ENCODE measurements at places on chromosomes 5 and 9.

DNA sequence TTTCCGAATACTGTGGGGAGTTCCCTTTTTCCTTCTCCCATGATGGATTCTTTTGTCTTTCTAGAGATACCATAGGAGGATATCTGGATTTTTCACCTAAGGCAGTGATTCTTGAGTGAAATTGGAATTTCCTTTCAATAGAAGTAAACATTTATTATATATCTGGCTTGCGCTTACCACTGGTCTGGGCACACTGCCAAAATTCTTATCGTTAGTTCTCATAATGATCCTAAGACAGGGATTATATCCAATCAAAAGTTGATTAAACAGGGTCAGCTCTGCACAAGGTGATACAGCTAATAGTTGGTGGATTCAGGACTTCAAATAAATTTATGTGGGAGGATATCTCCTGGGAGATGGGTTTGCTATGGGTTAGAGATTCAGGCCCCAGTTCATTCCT is 9.6 kb downstream of the TLE4 start:
- peak; percentile 17 for DNase-seq

GRCh38 chr5:158886086-158886485 is 213.6 kb downstream of the EBF1 start:
- DNase-seq, result no peak

DNA sequence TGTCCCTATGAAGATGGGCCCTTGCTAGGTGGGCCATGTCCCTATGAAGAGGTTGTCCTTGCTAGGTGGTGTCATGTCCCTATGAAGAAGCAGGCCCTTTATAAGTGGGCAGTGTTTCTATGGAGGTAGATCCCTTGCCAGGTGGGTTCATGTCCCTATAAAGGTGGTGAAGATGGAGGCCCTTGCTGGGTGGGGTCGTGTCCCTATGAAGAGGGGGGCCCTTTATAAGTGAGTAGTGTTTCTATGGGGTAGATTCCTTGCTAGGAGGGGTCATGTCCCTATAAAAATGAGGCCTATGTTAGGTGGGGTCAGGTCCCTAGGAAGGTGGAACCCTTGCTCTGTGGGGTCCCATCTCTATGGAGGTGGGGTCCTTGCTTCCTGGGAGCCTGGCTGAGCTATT is 283.4 kb upstream of the IRX2 start:
- no peak for DNase-seq

DNA sequence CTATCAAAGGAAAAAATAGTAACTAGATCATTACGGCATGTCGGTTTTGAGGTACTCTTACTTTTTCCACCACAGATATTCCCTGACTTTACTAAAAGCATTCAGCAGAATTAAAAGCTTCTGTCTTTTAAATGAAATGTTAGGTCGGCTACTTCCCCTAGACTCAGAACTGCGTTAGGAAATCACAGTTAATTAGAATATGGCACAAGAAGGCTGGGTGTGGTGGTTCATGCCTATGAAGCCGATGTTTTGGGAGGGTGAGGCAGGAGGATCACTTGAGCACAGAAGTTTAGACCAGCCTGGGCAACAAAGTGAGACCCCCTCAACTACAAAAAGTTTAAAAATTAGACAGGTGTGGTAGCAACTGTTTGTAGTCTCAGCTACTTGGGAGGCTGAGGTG is 24.4 kb downstream of the CEMIP2 start:
- no peak for DNase-seq

DNA sequence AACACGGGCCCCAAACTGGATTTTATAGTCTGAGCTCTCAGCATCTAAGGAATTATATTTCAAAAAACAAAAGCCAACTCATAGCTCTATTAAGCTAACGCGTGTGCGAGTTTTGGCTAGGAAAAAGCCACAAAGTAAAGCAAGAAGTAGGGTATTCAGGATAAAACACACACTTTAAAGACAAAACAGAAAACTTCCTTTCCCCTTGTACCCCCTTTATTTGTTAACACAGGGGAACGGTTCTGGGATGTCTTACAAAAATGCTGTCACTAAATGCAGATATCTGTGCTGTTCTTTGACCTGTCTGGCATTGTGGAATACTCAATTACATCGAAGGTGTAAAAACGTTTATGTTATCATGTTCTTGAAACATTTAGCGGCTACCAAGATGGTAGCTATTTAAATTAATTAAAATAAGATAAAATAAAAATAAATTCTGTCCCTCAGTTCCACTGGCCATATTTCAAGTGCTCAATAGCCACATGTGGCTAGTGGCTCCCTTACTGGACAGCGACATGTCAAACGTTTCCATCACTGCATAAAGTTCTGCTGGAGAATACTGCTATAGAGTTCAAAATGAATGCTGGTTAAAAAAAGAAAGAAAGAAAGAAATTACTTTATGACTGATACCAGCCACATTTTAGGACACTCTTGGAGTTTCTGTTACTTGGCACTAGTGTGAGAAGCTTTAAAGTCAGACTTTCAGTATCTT is 7.2 kb upstream of the MEF2C start:
- DNase-seq, result no peak

DNA sequence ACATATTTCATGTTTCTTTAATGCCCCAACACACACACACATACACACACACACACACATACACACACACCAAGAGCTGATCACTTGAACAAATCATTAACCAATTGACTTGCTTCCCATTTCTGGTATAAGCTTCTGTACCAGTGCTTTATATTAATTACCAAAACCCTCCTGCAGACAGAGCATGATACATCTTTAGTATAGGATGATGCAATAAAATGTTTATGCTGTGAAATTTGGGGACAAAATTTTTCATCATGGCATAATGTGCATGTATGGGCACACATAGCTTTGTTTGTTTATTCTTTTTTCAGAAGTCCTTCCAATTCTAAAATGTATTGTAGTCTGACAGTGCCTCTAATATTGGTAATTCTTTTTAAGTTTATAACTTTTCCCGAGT is 34.5 kb downstream of the SLC1A3 start:
- DNase-seq, result no peak

- no peak for DNase-seq
Observed at GRCh38 chr5:127513408-127513970, 4.0 kb upstream of the PRRC1 start.

GRCh38 chr9:27800159-27800558 is 226.9 kb upstream of the C9orf72 start:
- no peak for DNase-seq

GRCh38 chr9:19441730-19442129 is 32.9 kb downstream of the ACER2 start:
- no peak for DNase-seq

- DNase-seq, result no peak
Observed at GRCh38 chr5:31421806-31422586, 109.9 kb downstream of the DROSHA start.

GRCh38 chr9:90322296-90322695 is 320.3 kb downstream of the DIRAS2 start:
- no peak for DNase-seq

- no peak for DNase-seq
Observed at GRCh38 chr9:112820881-112821280, 69.8 kb downstream of the SLC46A2 start.

DNA sequence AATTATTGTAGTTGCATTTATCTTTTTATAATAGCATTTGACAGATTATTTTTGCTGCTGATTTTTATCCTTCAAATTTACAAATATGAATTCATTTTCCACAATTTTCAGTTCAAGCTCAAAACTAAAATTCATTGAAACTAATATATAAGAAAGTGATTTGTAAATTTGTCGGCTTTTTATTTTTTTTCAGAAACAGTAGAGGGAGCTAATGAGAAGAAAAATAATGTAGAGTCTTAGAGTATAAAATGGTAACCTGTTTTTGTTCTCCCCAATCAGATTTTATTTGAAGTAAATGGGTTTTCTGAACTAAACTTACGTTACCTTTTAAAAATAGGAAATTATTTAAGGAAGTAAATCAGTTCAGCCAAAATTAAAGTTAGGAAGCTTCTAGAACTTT is 19.2 kb downstream of the PRRC1 start:
- DNase-seq, result no peak

- DNase-seq, result no peak
Observed at GRCh38 chr5:155626592-155626991, 613.0 kb downstream of the KIF4B start.

DNA sequence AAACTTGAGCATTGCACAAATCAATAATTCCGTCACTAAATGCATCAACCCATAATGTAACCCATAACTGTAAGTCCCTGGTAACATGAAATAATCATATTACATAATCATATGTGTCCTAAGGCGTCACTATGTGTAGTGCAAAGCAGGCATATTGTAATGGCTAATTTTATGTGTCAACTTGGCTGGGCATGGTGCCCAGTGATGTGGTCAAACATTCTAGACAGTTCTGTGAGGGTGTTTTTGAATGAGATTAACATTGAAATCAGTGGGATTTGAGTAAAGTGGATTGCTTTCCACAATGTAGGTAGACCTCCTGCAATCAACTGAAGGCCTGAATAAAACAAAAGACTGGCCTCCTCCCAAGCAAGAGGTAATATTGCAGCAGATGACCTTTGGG is 794.4 kb upstream of the ACO1 start:
- peak; percentile 5 for DNase-seq

DNA sequence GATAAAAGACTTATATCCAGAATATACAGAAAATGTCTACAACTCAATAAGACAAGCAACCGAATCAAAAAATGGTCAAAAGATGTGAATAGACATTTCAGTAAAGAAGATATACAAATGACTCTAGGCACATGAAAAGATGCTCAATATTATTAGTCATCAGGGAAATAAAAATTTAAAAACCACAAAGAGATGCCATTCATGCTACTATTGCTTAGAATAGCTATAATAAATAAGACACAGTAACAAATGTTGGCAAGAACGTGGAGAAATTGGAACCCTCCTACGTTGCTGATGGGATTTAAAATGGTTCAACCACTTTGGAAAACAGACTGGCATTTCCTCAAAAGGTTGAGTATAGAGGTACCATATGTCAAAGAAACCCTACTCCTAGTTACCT is 39.8 kb downstream of the POLK start:
- no peak for DNase-seq

DNA sequence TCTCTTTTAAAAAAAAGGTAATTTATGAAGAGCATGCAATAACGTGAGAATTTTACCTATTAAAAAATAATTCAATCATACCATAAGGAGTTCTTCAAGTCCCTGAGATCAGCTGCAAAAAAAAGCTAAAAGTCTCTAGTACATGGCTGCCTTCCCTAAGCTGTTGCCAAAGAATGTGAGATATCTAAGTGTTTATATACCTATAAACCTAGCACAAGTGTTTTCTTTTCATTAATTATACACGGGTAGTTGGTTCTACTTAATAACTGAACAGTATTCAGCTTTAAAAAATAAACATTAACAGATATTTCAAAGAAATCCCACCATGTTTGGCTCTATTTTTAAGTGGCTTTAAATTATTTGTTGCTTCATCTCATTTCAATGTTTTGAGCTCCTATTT is 25.9 kb downstream of the FNBP1 start:
- no peak for DNase-seq

DNA sequence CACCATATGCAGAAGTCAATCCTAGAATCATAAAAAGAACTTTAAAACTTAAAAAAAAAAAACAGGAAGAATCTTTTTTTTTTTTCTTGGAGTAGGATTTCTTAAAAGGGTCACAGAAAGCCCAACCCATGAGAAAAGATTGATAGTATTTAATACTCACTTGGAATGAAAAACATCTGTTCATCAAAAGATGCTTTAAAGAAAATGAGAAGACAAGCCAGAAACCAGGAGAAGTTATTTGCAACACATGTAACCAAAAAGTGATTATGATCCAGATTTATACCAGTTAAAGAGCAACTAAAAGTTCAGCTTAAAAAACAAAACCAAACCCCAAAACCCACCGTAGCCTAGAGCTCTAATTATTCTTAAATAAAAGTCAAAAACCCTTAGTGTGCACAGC is 69.3 kb downstream of the TLE4 start:
- DNase-seq, result no peak

GRCh38 chr5:3392306-3392939 is 203.2 kb upstream of the IRX1 start:
- no peak for DNase-seq

DNA sequence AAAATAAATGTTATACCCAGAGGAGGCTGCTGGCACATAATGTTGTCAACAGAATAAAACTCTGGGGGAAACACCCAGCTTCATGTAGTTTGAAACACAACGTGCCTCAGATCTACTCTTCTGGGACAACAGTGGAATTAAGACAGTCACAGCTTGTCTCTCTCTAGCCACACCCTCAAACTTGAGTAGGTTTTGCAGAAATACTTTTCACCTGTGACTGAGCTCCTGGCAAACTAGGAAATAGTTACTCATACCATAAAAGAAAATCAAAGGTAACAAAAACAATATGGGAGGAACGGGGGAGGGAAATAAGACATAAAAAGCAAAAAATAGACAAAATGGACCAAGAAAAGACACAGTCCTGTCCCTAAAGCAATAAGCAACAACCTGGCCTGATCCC is 14.4 kb downstream of the ELAVL2 start:
- no peak for DNase-seq

GRCh38 chr5:60598424-60598823 is 101.5 kb downstream of the DEPDC1B start:
- no peak for DNase-seq

- no peak for DNase-seq
Observed at GRCh38 chr9:34802916-34803315, 93.0 kb upstream of the CCL21 start.

DNA sequence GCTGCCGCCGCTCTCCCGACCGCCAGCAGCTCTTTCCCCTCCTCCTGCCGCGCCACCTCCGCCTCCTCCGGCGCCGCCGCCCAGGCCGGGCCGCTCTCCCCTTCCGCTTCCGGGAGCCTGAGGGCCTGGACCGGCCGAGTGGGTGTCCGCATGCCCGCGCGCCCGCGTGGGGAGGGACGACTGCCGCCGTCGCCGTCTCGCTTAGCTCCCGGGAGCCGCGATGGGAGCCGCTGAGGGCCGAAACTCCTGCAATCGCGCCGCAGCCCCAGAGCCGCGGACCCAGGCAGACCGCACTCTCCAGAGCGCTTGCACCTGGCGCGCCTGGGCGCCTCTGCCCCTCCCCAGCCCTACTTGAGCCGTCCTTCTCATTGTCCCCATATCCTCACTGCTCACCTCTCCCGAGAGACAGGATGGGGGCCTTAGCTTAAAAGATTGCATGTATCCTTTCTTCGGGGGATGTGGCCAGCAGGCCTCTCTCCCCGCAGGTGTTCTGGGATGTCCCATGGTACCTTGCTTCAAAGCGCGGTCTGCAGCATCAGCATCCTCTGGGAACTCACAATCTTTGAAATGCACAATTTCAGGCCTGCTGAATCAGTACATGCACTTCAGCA is at the start of gene ZDHHC21:
Gene ZDHHC21, minus strand, starts transcription at position 182 of the 611 bp plus-strand sequence. CDS start 19,092 bp downstream, outside the sequence.
- peak; percentile 73 for DNase-seq

DNA sequence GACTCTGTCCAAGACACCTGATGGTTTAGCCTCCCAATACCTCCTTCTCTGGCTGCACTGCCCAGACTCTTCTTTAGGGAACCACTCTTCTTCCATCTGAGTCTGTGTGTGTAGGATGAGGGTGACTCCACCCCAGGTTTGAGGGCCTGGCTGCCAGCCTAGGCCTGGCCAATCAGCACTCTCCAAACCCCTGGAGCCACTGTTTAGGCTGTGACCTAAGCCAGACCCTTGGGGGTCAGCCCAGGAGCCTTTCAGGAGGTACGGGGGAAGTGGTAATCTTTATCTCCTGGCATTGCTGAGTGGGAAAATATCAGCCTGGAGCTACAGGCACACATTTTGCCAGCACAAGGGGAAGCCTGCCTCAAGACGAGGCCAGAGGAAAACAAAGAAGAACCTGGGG is 6.2 kb upstream of the ERGIC1 start:
- no peak for DNase-seq
